ENCODE measurements at places on chromosomes 12 and 14.

DNA sequence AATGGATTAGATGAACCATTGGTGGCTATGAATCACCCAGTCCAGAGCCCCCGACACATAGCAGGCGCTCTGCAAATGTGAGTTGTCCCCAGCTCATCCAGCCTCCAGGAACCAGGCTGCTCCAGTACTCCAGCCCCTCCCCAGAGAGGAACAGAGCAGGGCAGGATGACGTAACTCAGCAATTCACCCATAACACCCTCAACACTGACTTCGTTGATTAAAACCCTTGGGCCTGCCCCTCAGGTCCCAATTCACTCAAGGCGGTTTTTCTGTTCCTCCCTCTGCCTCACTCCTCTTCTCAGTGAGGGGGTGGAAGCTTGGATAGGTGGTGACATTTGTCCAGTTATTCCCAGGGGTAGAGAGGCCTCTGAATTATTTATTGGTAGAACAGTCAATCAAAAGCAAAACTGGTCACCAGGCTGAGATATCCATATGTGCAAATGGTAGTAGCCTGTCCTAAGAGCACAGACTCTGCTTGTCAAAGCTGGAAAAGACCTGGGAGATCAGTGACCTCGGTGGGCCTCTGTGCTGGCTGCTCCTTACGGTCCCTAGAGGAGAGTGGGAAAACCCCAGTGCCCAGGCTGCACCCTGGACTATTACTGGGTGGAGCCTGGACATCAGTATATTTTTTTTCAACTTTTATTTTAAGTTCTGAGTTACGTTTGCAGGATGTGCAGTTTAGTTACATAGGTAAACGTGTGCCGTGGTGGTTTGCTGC, 97.0 kb downstream of the CMKLR1 start:
- no peak for DNase-seq

GRCh38 chr12:117718559-117718958, 250.2 kb downstream of the KSR2 start:
- no peak for DNase-seq

- DNase-seq: no peak
Observed at GRCh38 chr12:116601933-116602810, 43.0 kb downstream of the MAP1LC3B2 start.

GRCh38 chr12:29544428-29545101, 47.1 kb upstream of the OVCH1 start:
- DNase-seq: no peak

- DNase-seq: no peak
Observed at GRCh38 chr14:100838493-100839314, 12.8 kb downstream of the MEG3 start.

- no peak for DNase-seq
Observed at GRCh38 chr14:63875311-63875710, 22.5 kb downstream of the SYNE2 start.

DNA sequence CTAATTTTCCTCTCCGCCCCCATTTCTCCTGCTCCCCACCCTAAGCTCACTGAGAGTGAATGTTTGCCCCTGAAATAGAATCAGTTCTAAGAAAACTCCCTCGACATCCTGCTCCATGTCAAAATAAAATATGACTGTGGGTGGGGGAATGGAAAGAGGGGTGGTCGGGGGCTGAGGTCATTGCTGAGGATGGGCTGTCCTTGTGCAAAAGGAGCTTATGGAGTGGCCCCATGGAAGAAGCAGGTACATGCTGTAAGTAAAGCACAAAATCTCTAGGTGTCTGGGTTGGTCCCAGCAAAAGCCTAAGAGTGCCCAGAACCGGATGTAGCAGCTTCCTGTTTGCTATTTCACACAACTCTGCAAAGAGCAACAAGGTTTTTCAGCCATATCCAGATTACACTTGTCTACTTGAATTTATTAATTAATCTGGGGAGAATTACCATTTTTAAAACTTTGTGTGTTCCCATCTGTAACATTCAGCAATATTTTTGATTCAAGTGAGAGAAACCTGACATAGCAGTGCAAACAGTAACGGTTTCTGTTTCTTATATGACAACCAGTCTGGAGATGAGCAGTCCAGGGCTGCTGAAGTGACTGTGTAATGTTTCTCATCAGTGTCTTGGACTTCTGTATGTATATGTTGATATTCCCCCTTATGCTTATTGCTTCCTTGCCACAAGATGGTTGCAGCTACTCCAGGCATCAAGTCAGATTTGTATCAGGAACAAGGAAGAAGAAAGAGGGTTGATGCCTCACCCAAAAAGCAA, 40.4 kb upstream of the GZMB start:
- DNase-seq: no peak

All from adrenal gland (tissue), 19 donors.